Cortex of kidney (tissue), 1 donor: ENCODE measurements at places on chromosomes 11 and 22.

DNA sequence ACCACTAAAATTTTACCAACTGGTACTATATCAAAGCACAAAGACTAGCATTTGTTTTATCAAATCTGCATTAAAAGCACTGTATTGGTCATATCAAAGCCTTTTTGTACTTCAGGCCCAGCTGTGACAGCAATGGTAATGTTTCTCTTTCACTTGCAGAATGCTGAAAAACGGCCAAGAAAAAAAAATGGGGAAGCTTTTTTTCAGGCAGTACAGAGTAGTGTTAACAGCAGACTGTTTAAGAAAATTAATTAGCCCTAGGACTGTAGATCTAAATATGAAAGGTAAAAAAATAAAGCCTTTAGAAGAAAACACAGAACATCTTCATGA is 33.3 kb downstream of the DENND5A start:
- DNase-seq = no peak

DNA sequence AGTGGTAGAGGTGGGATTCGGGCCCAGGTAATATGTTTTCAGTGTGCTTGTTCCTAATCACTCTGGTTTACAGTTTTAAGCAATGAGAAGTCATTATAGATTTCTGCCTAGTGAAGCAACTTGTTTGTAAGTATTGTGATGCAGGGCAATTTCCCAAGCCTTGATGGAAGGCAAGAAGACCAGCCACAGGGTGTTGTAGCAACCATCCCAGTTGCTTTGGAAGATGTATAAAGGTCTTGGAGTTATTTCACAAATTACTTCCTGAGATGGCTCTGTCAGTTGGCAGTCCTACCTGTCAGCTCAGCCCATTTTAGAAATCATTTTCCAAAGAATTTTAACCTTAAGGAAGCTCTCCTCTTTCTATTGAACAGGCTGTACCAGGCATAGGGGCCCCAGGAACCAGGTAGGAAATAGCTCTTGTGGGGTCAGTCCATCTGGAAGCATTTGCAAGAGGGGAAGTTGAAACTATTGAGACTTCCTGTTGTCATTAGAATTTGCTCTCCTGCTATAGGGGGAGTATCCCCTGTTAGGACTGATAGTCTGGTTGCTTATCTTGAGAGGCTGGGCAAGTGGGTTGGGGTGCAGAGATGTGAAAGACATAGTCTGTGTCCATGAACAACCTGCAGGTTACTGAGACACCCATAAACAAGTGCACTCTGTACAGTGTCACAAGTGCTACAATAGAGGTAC is 47.9 kb downstream of the STIM1 start:
- no peak for DNase-seq

GRCh38 chr11:62543680-62544444 is 2.7 kb downstream of the AHNAK start:
- DNase-seq = no peak

GRCh38 chr11:125418396-125418795 is 77.7 kb downstream of the FEZ1 start:
- no peak for DNase-seq

- no peak for DNase-seq
Measured at GRCh38 chr22:29344137-29344536, 28.6 kb upstream of the RASL10A start.

DNA sequence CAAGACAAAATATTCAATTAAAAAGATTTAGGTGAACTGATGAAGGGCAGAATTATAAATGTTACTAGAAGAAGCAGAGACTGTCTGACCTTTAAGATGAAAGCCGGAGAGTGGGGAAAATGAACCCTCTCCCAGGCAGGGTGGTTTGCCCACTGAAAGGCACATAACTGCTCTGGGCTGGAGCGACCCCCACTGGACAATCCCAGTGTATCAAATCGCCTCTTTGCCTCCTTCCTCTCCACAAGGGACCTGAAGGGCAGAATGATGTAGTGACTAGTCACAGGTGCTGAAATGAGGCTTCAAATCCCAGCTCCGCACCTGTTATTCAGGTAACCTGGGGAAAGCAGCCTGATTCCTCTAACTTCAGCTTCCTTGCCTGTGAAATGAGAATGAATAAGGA is 69.0 kb downstream of the EFCAB6 start:
- DNase-seq = no peak

DNA sequence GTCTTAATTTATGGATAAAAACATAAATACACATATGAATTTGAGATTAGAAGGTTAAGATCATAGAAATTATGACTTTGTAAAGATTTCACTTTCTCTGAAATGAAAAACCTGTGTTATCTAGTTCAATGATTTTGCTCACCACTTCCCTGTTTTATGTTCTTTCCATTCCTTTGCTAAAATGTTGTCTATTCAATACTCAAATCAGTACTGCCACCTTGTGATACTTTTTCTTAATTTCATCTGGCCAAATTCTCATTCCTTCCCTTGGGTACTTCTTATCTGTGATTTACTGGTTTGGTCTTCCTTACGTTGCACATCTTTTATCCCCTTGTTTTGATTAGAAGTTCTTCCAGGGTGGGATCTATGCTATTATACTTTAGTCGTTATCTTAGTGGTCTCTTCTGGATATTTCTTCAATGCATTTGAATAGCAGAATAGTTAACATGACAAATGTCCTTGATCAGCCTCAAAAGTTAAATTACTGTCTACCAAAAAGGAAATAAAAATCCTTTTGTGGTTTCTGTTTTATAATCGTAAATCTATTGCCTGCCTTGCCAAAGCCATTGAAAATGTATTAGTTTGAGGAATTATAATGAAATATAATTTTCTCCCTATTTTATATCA is 197.0 kb downstream of the PGR start:
- DNase-seq = no peak

DNA sequence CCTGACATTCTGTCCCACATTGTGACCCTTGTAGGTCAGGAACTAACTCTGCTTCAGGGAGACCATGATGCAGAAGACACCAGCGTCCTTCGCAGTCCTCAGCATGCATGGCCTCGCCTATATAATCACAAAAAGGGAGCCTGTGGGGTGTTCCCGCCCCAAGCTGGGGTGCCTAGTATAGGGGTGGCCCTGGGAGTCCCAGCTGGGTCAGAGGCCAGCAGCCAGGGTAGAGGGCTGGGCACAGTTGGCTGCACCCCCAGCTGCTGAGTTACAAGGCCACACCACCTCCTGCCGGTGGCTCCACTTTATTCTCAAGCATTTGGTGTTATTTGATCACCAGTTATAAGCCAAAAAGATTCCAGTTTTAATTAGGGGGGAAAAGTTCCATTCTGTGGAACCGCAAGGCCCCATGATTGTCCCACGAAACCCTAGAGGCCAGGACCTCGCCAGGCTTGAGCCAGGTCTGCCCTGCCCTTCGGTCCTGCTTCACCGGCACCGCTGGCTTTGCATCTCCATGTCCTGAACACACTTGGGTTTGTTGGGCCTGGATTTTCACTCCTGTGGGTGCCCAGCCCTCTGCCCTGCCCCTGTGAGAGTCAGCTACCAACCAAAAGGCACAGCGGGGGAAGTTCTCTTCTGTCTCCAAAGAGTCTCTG is 15.0 kb upstream of the GNB1L start:
- DNase-seq = no peak

DNA sequence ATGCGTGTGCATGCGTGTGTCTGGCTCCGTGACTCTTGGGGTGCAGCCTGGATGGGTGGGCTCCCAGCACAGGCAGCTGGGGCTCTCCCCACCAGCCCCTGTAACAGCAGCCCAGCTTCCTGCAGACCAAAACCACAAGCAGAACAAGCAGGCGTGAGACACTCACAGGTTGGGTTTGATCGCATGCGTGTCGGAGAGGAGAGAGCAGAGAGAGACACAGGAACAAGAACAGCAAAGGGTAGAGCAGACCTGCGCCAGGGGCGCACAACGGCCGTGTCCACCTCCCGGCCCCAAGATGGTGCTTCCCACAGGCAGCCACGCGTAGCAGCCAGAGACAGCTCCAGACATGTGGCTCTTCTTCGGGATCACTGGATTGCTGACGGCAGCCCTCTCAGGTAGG is at the start of gene CD6:
CD6 (plus strand) TSS at position 161 of the 400 bp plus-strand sequence; CDS start at position 347, 186 bp downstream.
- no peak for DNase-seq

DNA sequence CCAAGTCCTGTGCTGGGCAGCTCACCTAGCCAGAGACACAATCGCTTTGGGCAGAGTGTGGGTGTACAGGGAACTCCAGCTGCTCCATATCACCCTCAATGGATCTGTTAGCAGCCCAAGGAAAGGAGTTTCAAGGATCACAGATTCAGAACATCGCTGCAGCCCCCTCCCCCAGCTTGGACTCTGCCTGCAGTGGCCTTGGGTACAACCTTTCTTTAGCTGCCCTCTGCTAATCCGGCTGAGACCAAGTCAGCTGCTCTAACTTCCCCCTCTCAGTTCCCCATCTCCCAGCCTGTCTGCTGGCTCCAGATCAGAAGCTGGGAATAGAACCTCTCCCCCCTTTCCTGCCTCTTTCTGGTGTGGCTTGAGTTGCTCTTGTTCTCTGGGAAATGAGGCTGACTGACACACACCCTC is 1.3 kb downstream of the TMEM86A start:
- no peak for DNase-seq

GRCh38 chr11:126114486-126115126 is 51.9 kb upstream of the CDON start:
- DNase-seq = no peak

GRCh38 chr22:49329636-49330035 is 498.0 kb downstream of the BRD1 start:
- no peak for DNase-seq

DNA sequence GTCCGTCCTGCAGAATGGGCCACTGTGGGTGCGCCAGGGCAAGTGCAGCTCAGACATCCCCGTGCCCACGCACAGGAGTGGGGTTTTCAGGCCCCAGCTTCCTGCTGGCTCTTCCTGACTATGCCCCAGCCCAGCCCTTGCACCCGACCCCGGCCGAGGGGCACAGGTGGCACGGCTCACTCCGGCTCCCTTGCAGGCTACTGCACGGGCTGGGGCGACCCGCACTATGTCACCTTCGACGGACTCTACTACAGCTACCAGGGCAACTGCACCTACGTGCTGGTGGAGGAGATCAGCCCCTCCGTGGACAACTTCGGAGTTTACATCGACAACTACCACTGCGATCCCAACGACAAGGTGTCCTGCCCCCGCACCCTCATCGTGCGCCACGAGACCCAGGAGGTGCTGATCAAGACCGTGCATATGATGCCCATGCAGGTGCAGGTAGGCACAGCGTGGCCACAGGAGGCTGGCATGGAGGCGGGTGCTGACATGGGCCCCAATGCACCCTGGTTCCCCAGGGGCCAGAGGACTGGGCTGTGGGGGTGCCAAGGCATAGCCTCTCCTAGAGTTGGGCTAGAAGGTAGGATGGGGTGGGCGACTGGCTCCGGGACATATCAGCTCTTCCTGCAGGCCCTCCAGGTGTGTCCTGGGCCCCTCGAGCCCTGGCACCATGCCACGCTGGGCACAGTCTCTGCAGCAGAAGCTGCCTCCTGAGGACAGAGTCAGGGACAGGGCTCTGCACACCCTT is 27.7 kb downstream of the MUC2 start:
- no peak for DNase-seq

GRCh38 chr22:42939941-42940653 is 74.9 kb downstream of the PACSIN2 start:
- no peak for DNase-seq

- no peak for DNase-seq
Measured at GRCh38 chr11:33296695-33297094, 39.5 kb downstream of the HIPK3 start.

GRCh38 chr11:59770319-59770718 is 15.1 kb downstream of the STX3 start:
- DNase-seq = no peak

GRCh38 chr11:72856551-72857345 is 42.5 kb downstream of the ATG16L2 start:
- no peak for DNase-seq

DNA sequence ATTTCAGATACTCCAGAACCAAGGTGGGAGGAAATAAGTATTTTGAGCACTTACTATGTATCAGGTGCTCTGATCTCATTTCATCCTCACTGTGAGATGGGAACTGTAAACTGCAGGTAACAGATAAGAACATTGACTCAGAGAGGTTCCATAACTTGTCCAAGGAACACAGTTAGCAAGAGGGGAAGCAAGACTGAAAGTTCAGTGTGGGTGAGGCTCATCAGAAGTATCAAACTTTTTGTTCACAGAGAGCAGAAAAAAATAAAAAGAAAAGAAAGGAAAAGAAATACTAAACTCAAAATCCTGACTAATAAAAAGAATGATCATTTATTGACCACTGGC is 37.1 kb downstream of the RAB30 start:
- DNase-seq = no peak

DNA sequence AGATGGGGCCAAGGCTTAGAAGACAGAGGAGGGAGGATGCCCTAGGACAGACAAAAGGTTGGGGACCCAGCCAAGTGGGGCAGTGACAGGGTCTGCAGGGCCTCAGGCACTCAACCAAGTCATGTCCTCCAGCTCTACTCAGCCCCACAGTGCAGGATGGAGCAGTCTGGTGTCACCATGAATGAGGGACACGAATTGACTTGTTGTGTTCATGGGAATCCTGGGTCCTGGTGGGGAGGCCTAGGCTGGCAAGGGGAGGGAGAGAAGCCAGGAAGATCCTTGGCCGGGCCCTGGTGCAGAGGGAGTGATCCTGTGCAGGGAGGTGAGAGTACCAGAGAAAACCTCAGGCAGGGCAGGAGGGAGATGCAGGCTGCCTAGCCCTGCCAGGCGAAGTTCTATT is 12.0 kb downstream of the P2RY6 start:
- DNase-seq = no peak

- no peak for DNase-seq
Measured at GRCh38 chr22:48301908-48302307, 1525.8 kb downstream of the BRD1 start.

DNA sequence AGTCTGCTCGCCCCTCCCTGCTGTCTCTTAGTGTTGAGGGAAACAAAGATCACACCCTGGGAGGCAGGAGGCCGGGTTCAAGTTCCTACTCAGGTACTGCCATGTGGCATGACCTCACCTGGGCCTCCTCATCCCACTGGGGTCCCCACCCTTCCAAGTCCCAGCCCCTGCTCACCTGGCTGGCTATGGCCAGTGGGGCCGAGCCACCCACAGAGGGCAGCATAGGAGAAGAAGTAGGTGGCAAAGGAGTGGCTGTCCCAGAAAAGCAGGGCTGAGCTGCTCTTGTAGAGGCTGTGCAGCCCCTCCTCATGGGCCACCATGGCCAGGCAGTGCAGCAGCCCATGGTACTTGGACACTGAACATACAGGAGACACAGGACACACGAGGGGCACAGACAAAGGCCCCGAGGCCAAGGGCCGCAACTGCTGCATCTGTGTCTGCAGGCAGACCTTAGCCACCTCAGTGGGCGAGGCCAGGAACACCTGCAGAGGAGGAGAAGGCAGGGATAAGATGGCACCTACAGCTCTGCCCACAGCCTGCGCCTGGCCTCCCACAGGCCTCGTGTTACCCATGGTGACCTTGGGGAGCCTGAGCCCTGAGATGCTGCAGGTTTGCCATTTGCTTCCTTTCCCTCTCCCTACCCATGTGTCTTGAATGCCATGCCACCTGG is 50.6 kb upstream of the MPEG1 start:
- DNase-seq = no peak
